ENCODE measurements at places on chromosomes 1 and 21. TPM values are rescaled to one million over a fixed set of nuclear protein-coding genes. Genes with fewer than 3 reads are reported as not detected.

Gene ANGEL2
- total RNA-seq: 62.7 TPM

Gene CFHR1
- not detected for total RNA-seq

DNA sequence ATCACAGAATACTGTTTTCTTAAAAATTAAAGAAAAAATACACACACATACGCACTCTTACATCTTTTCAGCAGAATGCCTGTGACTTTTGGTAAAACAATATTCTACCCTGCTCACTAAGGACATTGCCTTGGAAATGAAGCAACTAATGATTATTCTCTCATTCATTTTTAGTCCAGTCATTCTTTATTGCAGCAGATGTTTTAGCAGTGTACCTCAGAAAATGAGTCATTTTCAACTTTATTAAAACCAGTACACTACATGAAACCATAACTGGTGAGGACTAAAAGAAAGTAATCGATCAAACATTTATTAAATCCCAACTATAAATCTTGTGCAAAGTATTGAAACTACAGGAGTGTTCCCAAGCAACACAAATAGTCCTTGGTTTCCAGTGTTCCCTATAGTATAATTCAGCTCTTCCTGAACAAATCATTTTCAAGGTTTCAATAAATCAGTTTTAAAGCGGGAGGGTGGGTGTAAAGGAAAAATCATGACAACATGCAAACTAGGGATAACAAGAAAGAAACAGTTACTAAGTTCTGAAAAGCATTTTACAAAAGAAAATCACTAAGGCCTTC, 114.2 kb downstream of the ADGRL4 start:
- DNase-seq: no peak
- H3K4me3 ChIP-seq: no peak overlapping the region
- H3K27me3 ChIP-seq: no peaks in the 10 kb centered on the region
- no peak overlapping the region for H3K27ac ChIP-seq
- no peaks in the 10 kb centered on the region for H3K4me1 ChIP-seq

- no peaks in the 10 kb centered on the region for H3K27me3 ChIP-seq
- H3K4me1 ChIP-seq: no peaks in the 10 kb centered on the region
- no peak for DNase-seq
- H3K36me3 ChIP-seq: no peaks in the 10 kb centered on the region
- H3K27ac ChIP-seq: no peak overlapping the region
- H3K4me3 ChIP-seq: no peak overlapping the region
Observed at GRCh38 chr1:94721240-94721639, 98.9 kb upstream of the SLC44A3 start.

GRCh38 chr1:245645406-245645805, 490.6 kb downstream of the KIF26B start:
- H3K4me3 ChIP-seq: no peak overlapping the region
- no peaks in the 10 kb centered on the region for H3K4me1 ChIP-seq
- DNase-seq: no peak

GRCh38 chr1:174445817-174446216, 1.9 kb upstream of the GPR52 start:
- no peak for DNase-seq
- H3K4me3 ChIP-seq: no peak overlapping the region
- H3K27ac ChIP-seq: no peak overlapping the region
- H3K4me1 ChIP-seq: no peaks in the 10 kb centered on the region
- H3K36me3 ChIP-seq: no peaks in the 10 kb centered on the region

GRCh38 chr1:7019510-7019909, 234.3 kb downstream of the CAMTA1 start:
- H3K4me1 ChIP-seq: no peaks in the 10 kb centered on the region
- H3K36me3 ChIP-seq: no peaks in the 10 kb centered on the region
- H3K27me3 ChIP-seq: no peaks in the 10 kb centered on the region
- no peak overlapping the region for H3K4me3 ChIP-seq
